ENCODE measurements at places on chromosomes 5 and 9. TPM values are rescaled to one million over a fixed set of nuclear protein-coding genes. Genes with fewer than 3 reads are reported as not detected.

The SCGB3A2 gene
- total RNA-seq, result not detected

The ENTPD8 gene
- 0.08 TPM for total RNA-seq

The GFPT2 gene
- total RNA-seq, result 18.8 TPM

The FKTN gene
- total RNA-seq, result 11.9 TPM

The RNF180 gene
- 6.3 TPM for total RNA-seq

The F2R gene
- total RNA-seq, result 44.8 TPM

The F2RL2 gene
- 93.9 TPM for total RNA-seq

The IL4 gene
- total RNA-seq, result not detected

The PIP5KL1 gene
- total RNA-seq, result 0.95 TPM

The ENHO gene
- total RNA-seq, result 1.9 TPM

The AIF1L gene
- total RNA-seq, result 3.3 TPM

The ABLIM3 gene
- total RNA-seq, result 14.2 TPM

The PCA3 gene
- not detected for total RNA-seq

GRCh38 chr5:60826653-60827052, 17.4 kb downstream of the ELOVL7 start:
- DNase-seq, result no peak

DNA sequence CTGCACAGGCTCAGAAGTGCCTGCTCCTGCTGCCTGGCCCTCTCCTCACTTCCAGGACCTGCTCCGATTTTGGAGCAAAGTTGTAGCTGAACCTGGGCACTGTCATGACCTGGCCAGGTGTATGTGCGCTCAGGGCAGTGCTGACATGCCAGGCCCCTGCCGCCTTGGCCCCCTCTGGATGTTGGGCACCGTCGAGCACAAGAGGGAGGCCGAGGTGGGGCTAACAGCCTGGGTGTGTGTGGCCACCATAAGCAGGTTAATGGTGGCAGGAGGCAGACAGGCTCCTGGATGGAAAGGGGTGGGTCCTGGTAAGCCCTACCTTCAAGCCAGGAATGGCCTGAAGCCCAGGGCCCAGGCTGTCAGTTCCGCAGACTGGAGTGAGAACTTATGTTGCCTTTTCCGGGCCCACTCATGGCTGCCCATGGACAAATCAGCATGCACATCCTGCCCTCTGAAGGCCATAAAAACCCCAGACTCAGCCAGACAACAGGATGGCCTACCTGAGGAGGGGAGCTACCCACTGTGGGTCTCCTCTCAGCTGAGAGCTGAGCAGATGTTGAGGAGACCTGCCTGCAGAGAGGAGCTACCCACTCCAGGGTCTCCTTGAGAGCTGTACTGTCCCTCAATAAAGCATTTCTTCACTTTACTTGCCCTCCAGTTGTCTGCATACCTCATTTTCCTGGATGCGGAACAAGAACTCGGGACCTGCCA, 66.2 kb downstream of the NACC2 start:
- no peak for DNase-seq

- DNase-seq, result peak; percentile 15
These were observed 426 bp downstream of the C7 start for GRCh38 chr5:40909723-40910122.

DNA sequence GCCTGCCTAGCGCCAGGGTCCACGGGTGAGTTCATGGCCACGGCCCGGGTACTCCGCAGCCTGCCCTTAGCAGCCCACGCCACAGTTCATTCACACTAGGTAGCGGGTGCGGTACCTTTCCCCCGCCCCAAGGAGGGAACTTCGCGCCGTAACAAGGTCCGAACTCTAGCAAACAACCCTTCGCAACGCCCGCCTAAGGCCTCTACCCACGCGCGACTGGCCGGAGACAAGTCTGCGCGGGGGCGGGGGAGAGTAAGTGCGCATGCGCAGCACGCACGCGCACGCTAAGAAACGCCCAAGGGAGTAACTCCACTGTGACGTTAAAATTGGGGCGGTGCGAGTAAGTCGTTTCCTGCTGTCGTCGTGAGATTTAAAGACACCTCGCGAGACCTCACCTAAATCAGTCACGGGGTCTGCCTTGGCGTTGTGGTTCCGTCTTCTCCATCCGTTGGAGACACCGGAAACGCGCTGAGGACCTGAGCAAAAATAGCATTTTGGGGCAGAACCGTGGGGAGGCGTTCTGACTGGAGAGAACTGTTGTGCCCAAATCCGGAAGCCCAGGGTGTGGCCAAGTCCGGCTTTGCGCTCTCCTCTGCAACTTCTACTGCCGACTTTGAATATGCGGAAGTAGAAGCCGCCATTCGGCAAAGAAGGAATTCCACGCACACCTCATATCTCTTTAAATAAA, at the start of gene RAPGEF6:
Gene RAPGEF6 (minus strand): TSS at position 234 of the 688 bp plus-strand sequence. CDS start 199 bp downstream, at position 35.
- peak; percentile 100 for DNase-seq

GRCh38 chr9:99411479-99412115, 189.5 kb downstream of the SEC61B start:
- no peak for DNase-seq

DNA sequence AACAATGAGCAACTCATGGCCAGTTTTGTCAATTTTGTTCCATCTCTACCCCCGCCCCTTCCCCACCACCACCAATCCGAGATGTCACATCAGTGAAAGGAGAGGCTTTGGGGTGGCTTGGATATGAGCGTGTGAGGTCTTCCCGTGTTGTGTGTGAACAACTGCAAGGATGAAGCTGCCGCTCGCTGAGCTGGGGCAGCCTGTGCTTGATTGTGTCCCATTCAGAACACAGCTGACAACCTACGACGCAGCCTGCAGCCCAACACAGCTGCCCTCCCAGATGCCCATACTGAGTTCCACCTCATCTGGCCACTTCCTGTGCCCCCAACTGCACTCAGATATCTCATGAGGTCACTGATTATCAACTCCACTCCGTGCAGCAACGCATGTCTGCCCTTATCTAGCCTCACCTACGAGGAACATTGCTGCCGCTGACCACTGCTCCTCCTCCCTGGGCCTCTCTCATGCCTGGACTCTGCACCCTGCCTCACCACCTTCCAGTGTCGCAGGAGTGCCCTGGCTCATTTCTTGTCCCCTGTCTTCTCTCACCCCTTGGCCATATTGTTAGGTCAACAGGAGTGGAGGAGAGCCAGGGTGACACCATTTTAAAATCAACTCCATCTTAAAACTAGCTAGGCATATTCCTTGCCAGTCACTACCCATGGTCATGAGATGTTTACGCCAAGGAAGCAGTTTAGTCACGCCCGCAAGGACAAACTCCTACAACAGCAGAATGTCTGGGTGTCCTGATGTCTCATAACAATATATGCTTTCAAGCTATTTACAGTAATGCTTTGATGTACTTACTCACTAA, 7.3 kb upstream of the IL4 start:
- no peak for DNase-seq

DNA sequence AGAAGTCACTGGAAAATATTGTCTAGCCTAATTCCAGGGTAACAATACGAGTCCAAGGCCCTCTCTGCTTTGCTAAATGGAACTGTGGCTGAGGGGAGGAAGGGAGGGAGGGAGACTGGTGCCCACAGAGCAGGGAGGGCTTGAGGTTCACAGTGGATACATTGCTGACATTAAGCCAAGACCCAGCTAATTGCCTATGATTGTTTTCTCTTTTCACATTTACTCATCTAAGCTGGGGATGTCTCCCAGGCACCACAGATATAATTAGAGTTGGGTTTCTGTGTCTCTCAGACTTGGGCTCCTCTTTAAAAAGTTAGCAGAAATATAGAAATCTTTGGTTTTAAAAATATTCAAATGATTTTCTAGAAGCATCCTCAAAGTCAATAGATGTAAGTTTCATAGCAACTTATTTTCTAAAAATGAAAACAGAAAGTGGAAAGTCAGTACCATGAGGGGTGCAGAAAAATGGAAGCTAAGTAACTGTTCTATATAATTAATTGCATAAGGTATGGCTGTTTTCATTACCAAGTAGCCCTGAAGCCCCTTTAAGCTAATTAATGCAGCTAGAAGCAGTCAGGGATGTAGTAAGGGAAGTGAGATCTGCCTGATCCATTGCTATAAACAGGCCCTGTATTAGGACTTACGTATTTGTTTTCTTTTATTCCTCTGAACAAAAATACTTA, 259.8 kb downstream of the NDUFS4 start:
- no peak for DNase-seq

DNA sequence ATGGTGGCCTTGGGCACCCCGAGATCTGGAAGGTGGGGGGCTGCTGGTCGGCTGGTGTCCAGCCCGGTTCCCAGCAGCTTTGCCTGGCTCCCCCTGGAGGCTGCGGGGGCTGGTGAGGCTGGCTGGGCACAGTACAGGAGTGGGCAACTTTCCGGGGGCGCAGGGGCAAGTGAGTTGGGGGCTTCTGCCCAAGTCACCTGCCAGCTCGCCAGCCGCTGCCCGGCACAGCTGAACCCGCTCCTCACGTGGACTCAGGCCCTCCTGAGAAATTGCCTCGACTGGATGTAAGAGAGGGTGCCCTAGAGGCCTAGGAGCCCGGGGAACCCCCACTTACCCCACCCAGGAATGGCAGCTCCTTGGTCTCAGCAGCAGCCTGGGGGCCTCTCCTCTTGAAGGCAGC, 15.4 kb downstream of the KCNT1 start:
- DNase-seq, result no peak

DNA sequence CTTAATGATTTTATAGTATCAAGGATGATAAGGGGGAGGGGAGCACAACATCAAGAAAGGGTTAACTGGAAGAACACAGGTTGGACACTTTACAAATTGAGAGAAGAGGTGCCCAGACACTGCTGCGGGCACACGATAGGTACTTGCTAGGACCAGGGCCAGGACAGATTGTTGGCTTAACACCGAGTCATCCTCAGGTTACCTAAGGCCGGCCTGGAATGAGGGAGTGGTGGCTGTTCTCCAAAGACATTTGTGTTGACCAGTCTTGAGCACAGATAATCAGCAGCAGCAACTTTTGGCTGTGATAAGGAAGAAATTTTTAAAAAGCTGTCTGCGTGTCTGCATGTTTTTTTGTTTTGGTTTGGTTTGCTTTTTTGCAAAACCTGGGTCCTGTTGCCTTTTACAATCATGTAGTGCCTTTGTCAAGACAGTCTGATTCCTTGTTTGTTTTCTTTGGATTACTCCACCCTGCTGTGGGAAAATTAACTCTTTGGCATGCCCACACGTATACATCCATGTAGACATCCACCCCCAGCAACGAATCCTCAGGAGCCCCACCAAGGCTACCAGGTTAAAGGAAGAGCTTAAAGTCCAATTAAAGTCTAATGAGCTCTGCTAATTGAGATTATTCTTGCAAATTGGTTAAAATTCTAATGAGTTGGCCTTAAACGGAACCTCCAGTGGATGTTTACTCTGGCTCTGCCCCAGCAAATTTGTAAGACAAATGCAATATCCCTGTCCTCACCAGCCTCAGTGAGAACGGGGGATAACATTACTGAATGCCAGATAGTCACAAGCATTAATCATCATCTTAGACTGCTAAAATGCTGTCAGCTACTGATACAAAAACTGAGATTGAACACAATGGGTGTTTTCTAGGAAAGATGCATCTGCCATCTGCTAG, 382.3 kb downstream of the ACTL7B start:
- peak; percentile 47 for DNase-seq

- DNase-seq, result no peak
These were observed 330.3 kb downstream of the CAAP1 start for GRCh38 chr9:26562338-26562737.

DNA sequence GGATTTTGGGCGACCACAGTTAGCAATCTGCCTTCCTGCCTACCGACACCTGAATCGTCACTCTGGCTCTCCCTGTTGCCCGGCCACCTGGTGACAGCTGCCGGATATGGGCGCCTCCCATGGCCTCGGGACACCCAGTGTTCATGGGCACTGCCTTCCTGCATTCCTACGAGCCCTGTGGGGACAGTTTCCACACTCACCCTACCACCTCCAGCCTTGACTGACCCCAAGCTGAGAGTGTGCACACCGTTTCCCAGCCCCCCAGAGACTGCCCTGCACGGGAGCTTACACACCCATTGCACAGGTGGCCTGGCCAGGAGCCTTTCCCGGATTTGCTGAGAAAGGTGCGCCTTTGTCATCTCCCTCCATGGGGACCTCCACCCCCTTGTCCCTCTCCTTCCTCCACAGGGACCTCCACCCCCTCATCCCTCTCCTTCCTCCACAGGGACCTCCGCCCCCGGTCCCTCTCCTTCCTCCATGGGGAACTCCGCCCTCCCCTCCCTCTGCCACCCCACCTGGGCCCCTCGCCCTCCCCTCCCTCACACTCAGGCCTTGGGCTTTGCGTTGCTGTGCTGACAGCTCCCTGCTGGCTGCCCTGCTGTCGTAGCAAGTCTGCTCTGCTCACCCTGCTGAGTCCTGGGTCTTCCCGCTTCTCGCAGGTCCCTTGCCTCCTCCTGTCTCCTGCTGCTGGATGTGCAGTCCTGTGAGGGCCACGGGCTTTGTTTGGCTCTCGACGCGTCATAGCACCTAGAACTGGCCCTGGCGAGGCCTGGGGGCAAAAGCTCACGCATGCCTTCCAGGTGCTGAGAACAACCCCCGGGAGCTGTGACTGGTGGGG, 48.4 kb downstream of the MRPL36 start:
- DNase-seq, result no peak

DNA sequence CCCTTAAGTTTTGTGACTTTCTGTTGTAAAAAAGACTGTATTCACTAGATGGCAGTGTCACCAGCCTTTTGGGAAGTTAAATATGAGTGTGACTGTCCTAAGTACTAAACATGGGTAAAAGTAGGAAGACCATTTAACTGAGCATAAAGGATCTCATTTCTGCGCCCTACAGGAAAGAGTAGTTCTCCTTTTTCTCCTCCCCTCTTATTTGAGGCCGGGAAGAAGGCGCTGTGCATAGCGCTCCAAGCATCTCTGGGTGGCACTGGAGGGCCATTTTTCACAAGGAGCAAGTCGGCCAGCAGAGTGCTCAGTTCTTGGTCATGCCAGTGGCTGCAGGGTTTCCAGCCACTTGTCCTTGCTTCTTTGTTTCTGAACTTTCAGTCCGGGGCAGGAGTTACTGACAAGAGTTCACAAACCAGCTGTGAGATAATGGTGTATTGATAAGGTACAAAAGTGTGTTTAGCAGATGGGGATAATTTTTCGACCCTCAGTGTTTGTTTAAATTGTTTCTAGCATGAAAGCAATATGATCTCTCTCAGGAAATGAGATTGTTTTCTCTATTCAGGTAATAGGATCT, 227.6 kb upstream of the DMRT1 start:
- peak; percentile 78 for DNase-seq

- DNase-seq, result peak; percentile 61
These were observed 80.5 kb upstream of the JAK2 start for GRCh38 chr9:4904322-4905134.

- DNase-seq, result no peak
These were observed 116.0 kb upstream of the LRRTM2 start for GRCh38 chr5:138990986-138991590.

DNA sequence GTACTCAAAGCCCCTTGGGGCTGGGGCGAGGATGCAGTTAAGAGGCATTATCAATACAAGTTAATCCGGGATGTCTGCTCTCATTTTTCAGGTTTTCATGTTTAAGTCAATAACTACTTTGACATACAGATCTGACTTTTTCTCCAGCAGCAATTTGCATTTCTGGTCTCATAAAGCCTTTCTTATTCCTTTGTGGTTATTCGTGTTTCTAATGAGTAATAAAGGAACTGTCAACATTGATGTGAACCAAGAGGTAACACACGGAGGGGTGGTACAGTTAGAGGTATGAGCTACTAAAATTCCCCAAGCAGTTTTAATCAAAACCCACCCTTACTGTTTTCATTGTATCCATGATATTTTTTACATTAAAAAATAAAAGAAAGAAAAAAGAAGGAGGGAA, 138.0 kb upstream of the NFIB start:
- no peak for DNase-seq

All from H4 (cell line).